ENCODE measurements at places on chromosomes 3 and 15.

DNA sequence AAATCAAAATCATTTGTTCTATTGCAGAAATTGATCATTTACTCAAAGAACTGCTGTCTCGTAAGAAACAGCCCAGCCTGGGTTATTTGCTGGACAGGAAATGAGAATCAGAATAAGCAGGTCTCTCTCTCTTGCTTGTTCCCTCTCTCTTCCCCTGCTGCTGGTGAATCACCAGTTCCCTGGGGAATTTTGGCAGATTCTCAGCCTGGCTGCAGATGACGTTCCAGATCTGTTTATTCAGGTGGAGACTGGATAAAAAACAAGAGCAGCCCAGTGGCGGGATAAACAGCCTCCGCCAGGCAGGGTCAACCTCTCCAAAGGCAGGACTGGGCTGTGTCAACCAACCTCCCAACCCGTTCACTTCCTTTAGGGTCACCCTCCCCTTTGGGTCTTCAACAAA lies 72.1 kb downstream of the LRIG1 start:
- no peak for DNase-seq

- no peak for DNase-seq
Observed at GRCh38 chr15:50064673-50065072, 54.4 kb downstream of the ATP8B4 start.

DNA sequence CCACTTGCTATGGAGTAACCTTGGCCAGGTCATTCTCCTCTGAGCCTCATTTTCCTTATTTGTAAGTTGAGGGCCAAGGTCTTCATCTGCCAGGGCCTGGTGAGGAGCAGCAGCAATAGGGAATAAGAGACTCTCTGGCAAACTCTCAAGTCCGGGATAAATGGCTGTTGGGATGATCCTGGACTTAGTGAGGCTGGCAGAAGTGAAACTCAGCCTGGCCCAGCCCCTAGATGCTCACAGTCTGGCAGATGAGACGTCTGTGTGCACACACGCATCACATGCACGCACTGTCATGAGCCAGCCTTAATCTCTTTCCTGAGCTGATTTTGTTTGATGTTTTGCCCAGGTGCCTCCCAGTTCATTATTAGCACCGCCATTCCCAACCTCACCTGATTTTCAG lies 26.8 kb downstream of the SLC6A6 start:
- no peak for DNase-seq

GRCh38 chr3:11287404-11287803 lies 15.2 kb downstream of the ATG7 start:
- no peak for DNase-seq

GRCh38 chr3:122094693-122095092 lies 39.5 kb downstream of the CD86 start:
- DNase-seq, result no peak
